ENCODE measurements at places on chromosomes 13 and 19.

GRCh38 chr13:27920677-27921420, 1.0 kb downstream of the PDX1 start:
- no peak for DNase-seq

DNA sequence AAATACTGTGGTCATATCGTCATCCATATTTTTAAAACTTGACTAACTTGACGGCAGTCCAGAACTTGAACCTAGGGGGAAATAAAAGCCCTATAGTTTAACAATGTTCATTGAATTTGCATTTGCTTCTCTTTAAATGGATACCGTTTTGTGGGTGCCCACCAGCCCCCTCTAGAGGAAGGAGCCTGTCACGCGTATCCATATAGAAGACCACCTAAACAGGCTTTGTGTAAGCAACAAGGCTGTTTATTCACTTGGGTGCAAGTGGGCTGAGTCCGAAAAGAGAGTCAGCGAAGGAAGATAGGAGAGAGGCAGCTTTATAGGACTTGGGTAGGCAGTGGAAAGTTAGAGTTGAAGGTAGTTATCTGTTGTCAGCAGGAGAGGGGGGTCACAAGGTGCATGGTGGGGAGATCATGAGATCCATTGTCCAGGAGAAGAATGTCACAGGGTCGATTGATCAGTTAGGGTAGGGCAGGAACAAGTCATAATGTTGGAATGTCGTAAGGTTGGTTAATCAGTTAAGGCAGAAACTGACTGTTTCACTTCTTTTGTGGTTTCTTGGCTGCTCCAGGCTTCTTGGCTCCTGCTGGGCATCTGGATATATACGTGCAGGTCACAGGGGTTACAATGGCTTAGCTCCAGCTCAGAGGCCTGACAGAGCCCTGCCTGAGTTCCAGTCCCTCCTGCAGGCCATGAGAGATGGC, 42.5 kb upstream of the ANKRD10 start:
- no peak for DNase-seq

DNA sequence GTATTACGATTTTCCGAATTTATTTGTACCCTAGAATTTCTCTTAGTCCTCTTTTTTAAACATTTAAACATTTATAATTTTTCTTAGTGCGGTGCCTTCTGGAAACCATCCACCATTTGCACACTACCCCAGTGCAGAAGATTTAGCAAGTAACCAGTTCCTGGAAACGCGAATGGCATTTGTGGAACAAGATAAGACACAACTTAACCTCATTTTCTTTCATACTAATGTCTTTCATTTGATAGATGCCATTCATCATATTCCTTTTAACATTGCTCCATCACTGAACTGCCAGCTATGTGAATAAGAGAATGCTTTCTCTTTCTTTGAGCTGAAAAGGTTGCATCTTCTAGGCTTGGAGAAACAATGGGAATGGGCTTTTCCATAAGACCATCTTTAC, 6.8 kb downstream of the FRY start:
- no peak for DNase-seq

DNA sequence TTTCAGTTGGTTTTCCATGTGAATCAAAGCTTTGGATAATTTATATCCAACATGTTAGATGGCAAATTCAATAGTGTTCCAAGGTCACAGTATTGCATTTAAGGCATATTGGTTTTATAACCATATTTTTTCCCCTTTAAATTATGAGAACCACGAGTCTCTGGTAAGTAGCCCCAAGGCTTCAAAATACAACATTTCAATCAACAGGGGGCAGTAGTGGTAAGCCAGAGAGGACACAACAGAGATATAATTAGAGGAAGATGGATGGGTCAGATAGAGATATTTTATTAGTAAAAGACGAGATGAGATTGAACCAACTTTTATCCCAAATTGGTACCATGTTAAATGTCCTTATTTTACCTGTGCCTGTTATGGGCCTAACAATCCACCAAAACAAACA, 53.1 kb downstream of the KL start:
- DNase-seq, result peak; percentile 54

- peak; percentile 87 for DNase-seq
Measured at GRCh38 chr19:3986260-3987041, 1.2 kb upstream of the EEF2 start.

- DNase-seq, result no peak
Measured at GRCh38 chr19:31947436-31948115, 397.8 kb upstream of the ZNF507 start.

DNA sequence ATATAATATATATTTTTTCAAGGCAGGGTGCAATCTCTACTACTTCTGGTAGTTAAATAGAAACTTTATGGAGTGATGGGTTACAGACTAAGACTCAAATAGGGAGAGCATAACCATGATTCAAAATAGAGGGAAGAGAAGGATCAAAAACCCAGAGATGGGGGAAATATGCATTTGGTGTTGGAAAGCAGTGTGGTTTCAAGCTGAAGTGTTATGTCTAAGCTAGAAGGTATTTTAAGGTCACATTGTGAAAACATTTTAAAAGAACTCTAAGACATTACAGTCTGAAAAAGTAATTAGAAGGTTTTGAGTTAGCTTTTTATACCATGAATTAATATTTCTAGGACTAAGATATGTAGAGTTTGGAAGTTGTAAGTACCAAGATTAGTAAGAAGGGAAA, 2741.4 kb downstream of the PCDH9 start:
- no peak for DNase-seq

DNA sequence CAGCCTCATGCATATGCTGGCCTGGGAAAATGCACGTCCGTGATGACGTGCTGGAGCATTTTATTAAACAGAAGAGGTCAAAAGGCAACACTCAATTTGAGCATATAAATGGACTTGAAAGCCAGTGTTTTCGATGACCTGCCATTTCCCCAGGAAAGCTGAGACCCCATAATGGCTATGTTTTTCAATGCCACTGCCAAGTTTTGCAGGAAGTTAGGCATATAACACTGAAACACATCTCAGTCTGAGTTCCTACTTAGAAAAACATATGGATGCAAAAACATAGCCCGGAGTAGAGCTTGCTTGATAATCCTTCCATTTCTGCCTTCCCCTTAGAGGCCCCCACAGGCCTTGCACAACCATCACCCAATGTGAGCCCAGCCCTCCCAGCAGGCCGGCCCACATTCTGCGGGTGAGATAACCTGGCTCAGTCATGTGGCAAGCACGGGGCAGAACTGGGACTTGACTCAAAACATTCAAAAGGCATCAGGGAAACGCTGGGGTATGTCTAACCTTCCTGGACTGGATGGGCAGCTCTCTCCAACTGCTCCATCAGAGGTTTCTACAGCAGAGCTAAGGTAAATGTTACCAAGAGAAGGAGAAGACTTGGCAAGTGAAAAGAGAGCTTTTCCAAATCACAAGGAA, 24.9 kb downstream of the EPS15L1 start:
- peak; percentile 88 for DNase-seq

DNA sequence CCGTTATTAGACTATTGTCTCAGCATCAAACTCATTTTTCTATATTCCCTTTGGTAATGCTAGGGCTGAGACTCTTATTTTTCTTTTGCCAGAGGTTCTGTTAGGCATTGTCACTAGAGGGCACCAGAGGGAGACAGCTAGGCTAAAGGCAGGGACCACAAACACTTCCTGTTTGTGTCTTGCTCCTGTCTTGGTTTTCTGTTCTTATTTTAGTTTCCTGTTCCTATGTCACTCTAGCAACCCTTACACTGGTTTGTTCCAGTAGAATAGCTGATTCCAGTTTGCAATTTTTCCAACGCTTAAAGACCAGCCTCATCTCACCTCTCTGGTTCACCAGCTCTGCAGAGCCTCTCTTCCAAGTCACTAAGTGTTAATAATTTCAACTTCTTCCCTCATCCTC, 772.0 kb downstream of the DIAPH3 start:
- peak; percentile 41 for DNase-seq

- peak; percentile 87 for DNase-seq
Measured at GRCh38 chr13:112583592-112584277, 4.2 kb downstream of the TUBGCP3 start.

DNA sequence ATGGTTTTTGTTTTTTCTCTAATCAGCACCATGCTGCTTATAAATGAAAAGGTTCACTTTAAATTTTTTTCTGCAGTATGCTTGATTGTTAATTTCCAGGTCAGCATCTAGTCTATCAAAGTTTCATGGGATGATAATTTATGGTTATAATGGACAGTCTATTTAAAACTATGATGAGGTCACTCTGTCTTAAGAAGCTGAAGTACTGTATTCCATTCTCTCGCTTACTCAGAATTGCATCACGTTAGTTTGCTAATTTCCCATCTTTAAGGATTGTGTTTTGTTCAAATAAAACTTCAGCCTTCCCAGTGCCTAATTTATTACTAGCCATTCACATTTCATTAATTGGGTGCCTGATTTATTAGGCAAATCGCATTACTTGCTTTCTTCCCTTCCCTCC, 94.3 kb downstream of the GPC6 start:
- DNase-seq, result no peak

- DNase-seq, result no peak
Measured at GRCh38 chr13:110507678-110508381, 53.7 kb downstream of the RAB20 start.

GRCh38 chr13:94700051-94700535, 12.3 kb downstream of the SOX21 start:
- DNase-seq, result no peak

DNA sequence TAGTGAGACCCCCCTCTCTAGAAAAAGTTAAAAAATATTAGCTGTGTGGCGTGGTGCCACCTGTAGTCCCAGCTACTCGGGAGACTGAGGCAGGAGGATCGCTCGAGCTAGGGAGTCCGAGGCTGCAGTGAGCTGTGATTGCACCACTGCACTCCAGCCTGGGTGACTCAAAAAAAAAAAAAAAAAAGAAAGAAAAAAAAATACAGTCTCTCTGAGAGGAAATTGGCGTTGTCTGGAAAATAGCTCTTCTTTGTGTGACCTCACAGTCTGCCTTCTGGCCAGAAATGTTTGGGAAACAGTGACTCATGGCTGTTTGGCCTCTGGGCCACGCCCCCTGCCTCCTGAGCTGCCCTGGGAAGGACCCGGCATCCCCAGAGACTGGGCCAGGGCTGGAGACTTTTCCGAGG, 10.7 kb downstream of the MARCHF2 start:
- DNase-seq, result peak; percentile 95

Data from inflammatory macrophage treated with lipopolysaccharide for 1 hour (primary cell).